A172 (cell line): ENCODE measurements at places on chromosomes 3 and 15. TPM values are rescaled to one million over a fixed set of nuclear protein-coding genes. Genes with fewer than 3 reads are reported as not detected.
A peak's percentile ranks its signal among the peaks of the same experiment; 100 is the strongest.

TMEM108 gene
- total RNA-seq: not detected in 2 replicates

ATP10A gene
- not detected in 2 replicates for total RNA-seq

SLITRK3 gene
- total RNA-seq: 0.03 and 0.10 TPM in 2 replicates

GRCh38 chr3:108053483-108053882 is 37.3 kb downstream of the CD47 start:
- DNase-seq: no peak

DNA sequence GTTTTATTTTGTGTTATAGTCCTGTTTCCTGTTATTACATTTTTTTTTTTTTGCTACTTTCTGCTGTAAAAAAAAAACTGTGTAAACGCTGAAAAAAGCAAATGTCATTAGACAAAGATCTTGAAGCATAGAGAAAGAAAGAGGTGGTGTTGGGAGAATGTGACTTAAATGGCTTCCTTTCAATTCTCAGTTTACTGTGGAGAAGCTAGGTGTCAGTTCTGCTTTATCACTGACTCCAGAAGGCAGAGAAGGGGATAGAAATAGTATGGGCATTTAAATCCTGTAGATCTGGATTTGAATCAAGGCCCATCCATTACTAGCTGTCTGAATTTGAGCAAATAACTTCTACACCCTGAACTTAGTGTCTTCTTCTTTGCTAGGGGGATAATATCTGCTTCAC is 23.0 kb downstream of the PPM1L start:
- DNase-seq: no peak

GRCh38 chr3:67382536-67382935 is 271.9 kb downstream of the SUCLG2 start:
- no peak for DNase-seq

DNA sequence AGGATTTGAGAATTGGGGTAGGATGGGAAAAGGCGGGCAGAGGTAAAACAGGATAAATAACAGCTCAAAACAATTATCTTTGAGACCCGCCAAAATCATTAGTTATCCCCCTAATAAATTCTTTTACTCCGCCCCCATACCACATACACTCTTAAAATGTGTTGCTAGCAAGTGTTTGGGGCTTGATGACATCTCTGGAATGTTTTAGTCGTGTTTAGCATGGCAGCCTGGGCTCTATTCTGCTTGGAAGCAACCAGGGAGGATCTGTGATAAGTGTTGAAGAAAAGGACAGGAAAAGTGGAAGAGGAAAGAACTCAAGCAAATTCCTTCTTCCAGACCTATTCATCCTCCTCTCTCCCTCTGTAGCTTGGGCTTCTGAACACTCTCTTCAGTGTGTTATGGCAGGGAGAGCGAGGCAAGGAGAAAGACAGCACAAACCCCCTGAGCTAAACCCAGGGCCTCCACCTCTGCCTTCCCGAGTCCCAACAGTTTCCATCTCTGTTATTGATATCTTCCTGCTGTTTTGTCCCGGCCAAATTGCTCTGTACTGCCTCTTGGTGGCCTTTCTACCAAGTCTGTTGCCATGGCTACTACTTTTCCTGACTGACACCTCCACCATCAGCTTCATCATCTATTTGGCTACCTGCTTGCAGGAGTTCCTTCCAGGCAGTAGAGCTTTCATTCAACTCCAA is 135.8 kb downstream of the RPL22L1 start:
- DNase-seq: no peak

GRCh38 chr3:7813365-7813764 is 688.3 kb upstream of the LMCD1 start:
- no peak for DNase-seq

- no peak for DNase-seq
Observed at GRCh38 chr15:67101911-67102598, 36.7 kb downstream of the SMAD3 start.

- no peak for DNase-seq
Observed at GRCh38 chr15:80866936-80867335, 87.8 kb downstream of the CEMIP start.

- no peak for DNase-seq
Observed at GRCh38 chr15:58074452-58074851, 8.9 kb upstream of the ALDH1A2 start.

DNA sequence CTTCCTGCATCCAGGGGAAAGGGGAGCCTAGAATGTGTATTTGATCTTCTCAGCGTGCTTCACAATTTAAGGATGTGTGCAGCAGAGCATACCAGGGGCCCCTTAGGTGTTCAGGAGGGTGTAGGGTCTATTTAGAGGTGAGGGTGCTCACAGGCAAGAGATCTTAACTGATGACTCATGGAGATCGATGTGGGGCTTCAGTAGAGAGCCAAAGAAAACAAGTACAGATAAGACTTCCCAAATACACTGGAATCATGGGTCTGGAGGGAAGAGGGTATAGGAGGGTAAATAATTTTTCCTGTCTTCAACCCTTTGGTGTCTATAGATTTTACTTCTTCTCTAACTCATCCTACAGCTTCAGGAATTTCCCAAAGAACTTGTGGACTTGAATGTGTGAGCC is 170.2 kb upstream of the LRRC3B start:
- DNase-seq: no peak

- no peak for DNase-seq
Observed at GRCh38 chr15:57100136-57100539, 181.7 kb downstream of the TCF12 start.

- DNase-seq: no peak
Observed at GRCh38 chr3:13582366-13583250, 33.7 kb downstream of the FBLN2 start.

DNA sequence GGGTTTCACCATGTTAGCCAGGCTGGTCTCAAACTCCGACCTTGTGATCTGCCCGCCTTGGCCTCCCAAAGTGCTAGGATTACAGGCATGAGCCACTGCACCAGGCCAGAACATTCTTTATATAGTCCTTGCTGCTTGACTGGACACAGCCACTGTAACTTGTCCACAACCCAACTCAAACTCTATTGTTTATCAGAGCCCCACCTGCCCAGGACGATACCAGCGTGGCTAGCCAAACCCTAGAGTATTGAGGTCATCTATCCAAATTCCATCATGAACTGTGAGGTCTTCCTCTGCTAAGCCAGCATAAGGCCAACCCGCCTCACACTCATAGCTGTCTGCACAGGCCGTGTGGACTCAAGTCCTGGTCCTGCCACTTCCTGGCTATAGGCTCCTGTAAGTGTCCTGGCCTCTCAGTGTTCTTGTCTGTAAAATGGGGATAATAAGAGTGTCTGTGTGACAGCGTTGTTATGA is 63.9 kb downstream of the DAPK2 start:
- DNase-seq: no peak

DNA sequence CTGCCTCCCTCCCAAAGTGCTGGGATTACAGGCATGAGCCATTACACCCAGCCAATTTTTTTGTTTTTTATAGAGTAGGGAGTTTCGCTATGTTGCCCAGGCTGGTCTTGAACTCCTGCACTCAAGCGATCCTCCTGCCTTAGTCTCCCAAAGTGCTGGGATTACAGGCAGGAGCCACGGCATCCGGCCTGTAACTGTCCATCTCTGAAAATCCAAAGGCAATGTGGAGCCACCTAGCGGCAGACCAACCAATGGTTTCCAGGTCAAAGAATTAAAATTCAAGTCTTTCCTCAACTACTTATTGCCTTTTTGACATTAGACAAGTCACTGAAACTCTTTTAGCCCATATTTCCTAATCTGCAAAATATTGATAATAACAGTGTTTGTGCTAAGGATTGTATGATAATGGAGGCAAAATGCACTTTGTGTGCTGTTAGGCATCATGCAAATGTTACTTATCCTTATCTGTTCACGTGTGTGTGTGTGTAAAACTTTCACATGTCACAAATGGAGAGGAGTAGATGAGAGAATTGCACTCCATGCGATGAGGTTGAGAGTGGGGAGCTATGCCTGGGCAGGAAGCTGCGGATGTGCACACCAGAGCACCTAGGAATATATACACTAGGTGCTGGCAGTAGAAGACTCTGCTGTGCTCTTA is 48.7 kb downstream of the COL8A1 start:
- DNase-seq: peak; percentile 74

DNA sequence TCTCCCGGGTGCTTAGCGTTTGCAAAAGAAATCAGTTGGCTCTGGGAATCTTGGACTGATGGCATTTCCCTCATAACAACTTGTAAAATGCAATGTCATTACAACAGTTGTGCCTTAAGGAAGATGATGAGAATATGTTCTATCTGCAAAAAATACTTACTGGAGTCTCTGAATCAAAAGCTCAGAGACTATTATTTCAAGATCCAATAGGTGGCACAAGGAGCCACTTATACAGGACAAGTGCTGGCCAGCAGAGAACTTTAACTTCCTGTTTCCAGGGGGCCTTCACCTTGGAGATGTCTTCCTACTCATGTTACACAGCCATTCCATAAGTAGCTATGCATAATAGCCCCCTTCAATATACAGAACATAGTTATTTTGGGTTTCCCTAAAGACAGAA is 8.9 kb upstream of the RPS27L start:
- DNase-seq: no peak

- no peak for DNase-seq
Observed at GRCh38 chr15:26623071-26623470, 149.8 kb downstream of the GABRB3 start.

GRCh38 chr3:18512007-18512406 is 86.9 kb upstream of the SATB1 start:
- no peak for DNase-seq

- DNase-seq: peak; percentile 13
Observed at GRCh38 chr15:49832511-49832910, 211.7 kb downstream of the DTWD1 start.

DNA sequence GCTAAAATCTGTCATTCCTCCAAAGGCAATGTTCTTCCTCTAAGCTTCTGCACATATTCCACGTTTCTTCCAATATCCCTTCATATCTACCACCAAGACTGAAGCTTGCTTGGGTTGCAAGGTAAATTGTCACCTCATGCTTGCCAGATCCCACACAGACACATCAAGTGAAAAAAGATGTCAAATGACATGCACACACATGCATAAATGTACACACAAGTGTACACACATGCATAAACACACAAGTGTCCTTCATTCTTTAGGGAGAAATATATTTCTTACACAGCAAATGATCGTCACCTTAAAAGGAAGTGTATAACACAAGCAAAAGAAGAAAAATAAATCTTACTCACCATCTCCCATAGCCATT is 59.4 kb downstream of the CLASP2 start:
- no peak for DNase-seq

- DNase-seq: no peak
Observed at GRCh38 chr15:73105064-73105463, 52.8 kb downstream of the NEO1 start.

GRCh38 chr3:190119461-190120268 is 1.0 kb downstream of the P3H2 start:
- no peak for DNase-seq

DNA sequence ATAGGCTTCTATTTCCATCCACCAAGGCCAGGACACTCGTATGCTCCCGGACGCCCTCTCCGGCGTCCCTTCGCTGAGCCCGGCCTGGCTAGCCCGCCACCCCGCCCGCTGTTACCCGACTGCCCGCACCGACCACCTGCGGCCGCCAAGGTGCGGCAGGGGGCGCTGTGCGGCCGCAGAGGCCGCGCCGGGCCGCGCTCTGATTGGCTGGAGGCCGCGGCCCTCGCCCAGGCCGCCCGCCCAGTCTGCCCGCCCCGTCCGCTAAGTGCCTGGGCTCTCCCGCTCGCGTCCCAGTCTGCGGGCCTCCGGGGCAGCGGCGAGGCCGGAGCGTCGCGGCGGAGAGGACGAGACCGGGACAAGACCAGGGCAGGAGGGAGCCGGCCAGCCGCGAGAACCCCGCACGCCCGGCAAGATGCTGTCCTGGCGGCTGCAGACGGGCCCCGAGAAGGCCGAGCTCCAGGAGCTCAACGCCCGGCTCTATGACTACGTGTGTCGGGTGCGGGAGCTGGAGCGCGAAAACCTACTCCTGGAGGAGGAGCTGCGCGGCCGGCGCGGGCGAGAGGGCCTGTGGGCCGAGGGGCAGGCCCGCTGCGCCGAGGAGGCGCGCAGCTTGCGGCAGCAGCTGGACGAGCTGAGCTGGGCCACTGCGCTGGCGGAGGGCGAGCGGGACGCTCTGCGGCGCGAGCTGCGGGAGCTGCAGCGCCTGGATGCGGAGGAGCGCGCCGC is at the start of gene SYNM:
TSS of gene SYNM (plus strand) at position 293 of the 726 bp plus-strand sequence. CDS start at position 413, 120 bp downstream.
- DNase-seq: peak; percentile 46

- DNase-seq: peak; percentile 18
Observed at GRCh38 chr15:48087844-48088243, 32.9 kb upstream of the SLC24A5 start.

- DNase-seq: no peak
Observed at GRCh38 chr15:23897531-23897930, 210.4 kb upstream of the NDN start.

GRCh38 chr15:51265037-51265555 is 73.3 kb downstream of the CYP19A1 start:
- no peak for DNase-seq

- DNase-seq: no peak
Observed at GRCh38 chr3:70532806-70533205, 220.4 kb upstream of the MDFIC2 start.

DNA sequence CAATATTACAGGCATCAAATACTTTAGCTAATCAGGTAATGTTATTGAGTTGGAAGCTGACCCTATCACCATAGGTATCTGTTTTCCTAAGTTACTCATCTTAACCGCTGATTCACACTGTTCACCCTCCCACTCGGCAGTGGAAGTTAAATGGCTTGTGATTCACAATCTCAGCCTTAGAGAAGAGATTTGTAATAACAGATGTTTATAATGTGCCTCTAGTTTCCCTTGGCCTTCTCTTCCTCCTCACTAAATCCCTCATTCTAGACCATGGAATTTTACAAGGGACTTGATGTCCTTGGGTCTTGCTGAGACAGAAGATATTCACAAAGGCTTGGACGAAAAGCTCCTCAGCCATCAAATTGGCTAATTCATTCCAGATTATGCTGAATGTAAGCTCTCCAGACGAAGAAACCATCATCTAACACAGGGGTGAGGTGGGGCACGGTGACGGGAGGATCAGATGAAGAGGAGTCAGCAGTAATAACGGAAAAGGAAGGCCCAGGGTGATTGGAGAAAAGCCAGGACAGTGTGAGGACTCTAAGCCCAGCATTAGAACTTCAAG is 931.7 kb downstream of the MCTP2 start:
- DNase-seq: peak; percentile 40

DNA sequence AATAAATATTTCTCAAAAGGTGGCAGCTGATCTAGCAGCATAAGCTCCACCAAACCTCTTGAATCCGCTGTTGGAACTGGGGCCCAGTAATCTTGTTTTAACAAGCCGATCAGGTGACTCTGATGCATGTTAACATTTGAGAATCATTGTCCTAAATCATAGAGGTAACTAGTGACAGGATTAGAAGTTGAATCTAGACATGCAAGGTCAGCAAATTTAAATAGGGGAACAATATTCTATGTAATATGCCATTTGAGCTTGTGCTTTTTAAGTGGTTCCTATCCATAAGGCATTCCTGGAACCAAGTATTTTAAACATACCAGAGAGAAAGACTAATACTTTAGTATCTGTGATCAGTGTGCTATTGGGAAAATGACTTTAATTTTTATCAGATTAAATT is 412.8 kb downstream of the PYDC2 start:
- DNase-seq: no peak

- no peak for DNase-seq
Observed at GRCh38 chr3:66181764-66182163, 39.0 kb upstream of the SLC25A26 start.
